Left lung (tissue), 14 donors: ENCODE measurements at places on chromosomes 5 and 9. TPM values are rescaled to one million over a fixed set of nuclear protein-coding genes. Genes with fewer than 3 reads are reported as not detected.

DPP7 gene
- polyA plus RNA-seq: 53.6 TPM

CDX1 gene
- polyA plus RNA-seq: 0.17 TPM

PLPP1 gene
- polyA plus RNA-seq: 66.5 TPM

PPP3R2 gene
- not detected for polyA plus RNA-seq

SUSD1 gene
- 31.6 TPM for polyA plus RNA-seq

IL5 gene
- polyA plus RNA-seq: not detected

DNA sequence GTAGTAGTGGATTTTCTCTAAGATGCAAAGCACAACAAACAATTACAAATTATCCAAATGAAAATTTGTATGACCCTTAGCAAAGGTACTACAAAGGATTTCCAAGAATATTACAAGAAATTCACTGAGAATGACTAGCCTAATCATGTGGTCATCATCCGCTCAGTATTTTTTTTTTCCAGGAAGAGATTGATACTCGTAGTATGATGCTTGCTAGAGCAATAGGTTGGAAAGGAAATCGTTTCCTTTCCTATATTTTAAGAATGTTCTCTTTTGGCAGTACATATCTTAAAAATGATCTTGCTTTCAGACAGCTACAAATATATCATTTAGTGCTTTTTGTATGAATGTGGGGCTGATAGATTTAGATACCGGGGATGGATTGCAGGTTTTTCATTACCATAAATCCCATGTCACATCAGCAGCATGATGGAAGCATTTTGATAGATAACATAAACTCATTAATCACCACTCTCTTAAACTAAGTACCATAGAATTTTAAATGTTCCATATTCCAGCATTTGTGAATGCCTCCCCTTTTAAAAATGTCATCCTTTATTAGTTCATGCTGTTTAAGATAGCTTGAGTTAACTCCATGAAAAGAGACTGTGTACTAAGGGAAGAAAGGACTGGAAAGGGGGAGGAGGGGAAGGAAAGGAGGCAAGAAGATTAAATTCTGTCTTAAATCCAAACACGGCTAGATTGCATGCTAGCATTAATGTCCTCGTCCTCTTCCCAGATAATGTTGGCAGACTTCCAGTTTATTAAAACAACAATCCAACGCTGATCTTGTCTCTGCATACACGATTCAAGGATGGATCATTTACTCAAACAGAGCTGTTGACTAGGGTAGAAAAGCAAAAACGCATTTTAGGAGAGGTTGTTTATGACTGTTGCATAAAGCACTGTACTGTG is 311.7 kb upstream of the ZNF608 start:
- DNase-seq: peak; percentile 42

GRCh38 chr9:111659691-111660090 is 1.7 kb upstream of the GNG10 start:
- no peak for DNase-seq

DNA sequence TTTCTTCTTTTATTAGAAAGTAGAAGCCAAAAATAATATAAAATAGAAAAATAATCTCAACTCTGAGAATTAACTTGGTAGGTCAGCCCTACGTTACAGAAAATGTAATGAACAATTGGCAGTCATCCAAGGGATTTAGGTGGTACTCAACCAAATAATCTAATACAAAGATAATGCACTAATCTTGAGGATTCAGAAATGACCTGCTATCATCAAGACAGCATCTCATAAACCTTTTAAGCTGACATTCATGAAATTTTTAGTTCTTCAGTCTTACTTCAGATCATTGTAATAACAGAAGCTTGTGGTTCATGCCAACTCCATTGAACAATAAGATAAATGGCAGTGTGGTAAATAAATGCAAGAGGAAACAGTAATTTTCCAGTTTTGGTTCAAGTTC is 1058.0 kb downstream of the MAT2B start:
- no peak for DNase-seq

DNA sequence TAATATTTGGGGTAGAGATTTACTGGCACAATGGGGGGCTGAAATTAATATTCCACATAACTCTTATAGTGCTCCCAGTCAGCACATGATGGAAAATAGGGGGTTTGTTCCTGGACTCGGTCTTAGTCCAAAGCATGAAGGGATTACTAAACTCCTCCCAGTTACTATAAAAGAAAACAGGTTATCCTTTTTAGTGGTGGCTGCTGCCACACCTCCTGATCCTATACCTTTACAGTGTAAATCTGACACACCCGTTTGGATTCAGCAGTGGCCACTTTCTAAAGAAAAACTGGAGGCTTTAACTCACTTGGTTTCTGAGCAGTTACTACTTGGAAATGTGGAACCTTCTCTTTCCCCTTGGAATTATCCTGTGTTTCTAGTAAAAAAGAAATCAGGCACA is 572.9 kb upstream of the PTGER4 start:
- no peak for DNase-seq

GRCh38 chr9:34983209-34983608 is 6.3 kb upstream of the DNAJB5 start:
- no peak for DNase-seq

DNA sequence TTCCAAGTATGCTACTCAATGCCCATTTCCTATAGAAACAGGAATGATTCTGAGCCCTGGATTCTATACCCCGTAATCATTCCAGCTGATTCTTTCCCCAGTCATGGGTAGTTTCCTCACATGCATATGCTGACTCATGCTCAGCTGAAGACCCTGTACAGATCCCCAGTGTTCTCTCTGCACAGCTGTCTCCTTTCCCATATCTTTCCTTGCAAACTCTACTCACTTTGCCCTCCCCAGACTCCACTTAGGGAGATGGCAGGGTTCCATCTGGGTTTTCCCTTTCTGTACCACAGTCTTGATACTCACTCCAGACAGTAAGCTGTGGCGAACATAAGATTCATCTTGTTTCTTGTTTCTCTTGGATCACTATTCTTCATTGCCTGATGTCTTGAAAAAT is 357.6 kb downstream of the RAB3C start:
- no peak for DNase-seq

GRCh38 chr5:136025900-136026299 is 2.9 kb upstream of the TGFBI start:
- no peak for DNase-seq

DNA sequence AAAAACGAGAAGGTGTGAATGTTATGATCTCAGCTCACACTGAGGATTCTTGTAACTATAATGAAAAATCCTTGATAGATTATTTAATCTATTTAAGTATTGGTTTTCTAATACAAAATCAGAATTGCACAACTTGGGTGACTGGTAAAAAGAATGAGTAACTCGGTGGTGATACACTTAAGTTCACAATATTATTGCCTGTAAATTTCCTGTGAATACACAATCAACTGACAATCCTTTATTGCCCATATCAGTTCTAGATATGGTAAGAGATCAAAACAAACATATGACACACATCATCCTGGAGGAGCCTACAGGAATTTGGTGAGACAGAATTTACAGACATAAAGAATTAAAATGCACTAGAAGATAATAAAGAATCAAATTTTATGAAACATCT is 14.1 kb upstream of the LURAP1L start:
- no peak for DNase-seq

GRCh38 chr9:6876195-6876894 is 118.6 kb downstream of the KDM4C start:
- no peak for DNase-seq

GRCh38 chr9:113042884-113043657 is 13.5 kb downstream of the ZFP37 start:
- no peak for DNase-seq

GRCh38 chr5:149284501-149284900 is 12.8 kb downstream of the AFAP1L1 start:
- no peak for DNase-seq

DNA sequence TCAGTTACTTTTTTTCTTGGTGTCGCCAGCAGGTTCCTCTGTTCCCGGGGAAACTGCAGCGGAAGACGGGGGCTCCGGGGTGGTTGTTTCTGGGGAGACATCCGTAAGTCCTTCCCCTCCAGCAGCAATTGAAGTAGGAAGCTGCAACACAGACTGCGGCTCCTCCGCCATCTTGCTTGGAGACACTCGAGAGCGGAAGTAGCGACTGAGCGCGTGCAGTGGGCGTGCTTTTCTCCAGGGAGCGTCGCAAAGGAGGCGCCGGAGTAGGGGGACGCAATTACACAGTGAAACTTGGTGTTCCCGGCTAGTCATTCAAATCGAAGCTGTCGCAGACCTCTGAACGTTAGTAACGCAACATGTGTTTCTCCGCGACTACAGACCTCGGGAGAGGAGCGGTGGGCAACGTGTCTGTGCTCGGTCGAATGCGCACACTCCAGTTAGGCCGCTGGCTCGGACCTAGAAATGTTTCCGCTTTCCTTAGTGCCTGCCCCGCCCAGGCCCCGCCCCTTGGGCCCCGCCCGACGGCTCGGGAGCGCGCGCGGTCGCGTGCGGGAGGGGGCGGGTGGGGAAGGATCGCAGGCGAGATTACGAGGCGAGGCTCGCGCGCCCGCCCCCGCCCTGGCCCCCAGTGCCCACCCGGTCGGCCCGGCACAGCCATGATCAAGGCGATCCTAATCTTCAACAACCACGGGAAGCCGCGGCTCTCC is at the start of the genes AP3S1 and ATG12:
TSS of gene AP3S1 (plus strand) at position 554 of the 707 bp plus-strand sequence. CDS start at position 657, 103 bp downstream.
TSS of gene ATG12 (minus strand) at position 184 of the 707 bp plus-strand sequence. CDS start at position 171, 13 bp downstream.
- peak; percentile 94 for DNase-seq

- DNase-seq: no peak
Measured at GRCh38 chr5:137306903-137307302, 192.2 kb downstream of the SPOCK1 start.

DNA sequence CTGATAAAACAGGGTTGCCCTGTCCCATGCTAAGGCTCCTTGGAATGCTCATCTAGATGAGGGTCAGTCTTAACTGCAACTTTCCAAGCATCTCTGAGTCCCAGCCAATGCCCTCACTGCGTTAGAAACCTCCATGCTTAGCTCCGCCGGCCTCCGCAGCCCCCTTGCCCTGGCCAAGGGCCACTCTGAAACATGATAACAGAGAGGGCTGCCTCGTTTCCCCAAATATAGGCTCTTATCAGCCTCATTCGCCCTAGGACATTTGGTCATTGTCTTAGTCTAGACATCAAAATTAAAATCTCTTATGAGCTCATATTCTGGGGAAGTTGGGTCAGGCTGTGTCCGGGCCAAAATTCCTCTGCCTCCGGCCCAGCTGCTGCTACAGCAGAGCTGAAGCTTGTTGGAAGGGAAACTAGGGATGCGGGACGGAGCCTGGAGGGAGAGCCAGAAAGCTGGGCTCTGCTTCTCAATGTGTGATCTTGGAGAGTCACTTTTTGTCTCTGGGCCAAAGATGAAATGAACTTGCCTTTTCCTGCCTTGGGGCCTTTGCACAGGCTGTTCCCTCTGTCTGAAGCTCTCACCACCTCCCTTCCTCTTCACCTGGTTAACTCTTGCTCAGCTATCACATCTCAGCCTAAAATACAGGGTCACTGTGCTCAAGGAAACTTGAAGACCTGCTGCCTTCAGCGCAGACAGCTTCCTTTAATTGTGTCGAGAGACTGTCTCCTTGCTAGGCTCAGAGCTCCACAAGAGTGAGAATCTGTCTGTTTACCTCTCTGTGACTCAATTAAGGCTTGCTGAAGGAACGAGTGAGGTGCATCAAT is 191.3 kb downstream of the RGS3 start:
- peak; percentile 79 for DNase-seq

- no peak for DNase-seq
Measured at GRCh38 chr5:155591273-155591672, 577.7 kb downstream of the KIF4B start.
